Activated naive CD8-positive, alpha-beta T cell treated with anti-CD3 and anti-CD28 coated beads, Interleukin-2, amount 50 U/mL, for 16 hours (primary cell): ENCODE measurements at places on chromosomes 13 and 19.

DNA sequence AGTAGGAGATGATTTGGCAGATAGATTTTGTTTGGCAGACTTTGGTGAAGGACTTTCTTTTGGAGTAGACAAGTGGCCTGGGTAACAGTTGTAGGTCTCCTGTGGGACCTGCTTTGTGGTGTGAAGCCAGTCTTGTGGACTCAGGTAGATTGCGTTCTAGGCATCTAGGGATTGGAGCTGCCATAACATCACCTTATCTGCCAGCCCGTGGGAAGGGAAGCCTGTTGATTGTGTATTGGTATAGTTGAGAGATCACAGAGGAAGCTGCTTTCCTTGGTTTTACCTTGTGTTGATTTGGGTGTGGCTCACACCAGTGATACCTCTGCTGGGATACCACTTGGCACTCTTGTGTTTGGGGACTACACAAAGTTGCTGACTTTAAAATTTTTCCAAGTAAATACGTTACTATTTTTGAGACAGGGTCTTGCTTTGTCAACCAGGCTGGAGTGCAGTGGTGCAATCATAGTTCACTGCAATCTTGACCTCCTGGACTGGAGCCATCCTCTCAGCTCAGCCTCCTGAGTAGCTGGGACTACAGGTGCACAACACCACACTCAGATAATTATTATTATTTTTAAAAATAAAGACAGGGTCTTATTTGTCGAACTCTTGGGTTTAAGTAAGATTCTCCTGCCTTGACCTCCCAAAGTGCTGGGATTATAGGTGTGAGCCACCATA lies 7.8 kb downstream of the HNRNPM start:
- no peak for DNase-seq

GRCh38 chr13:107222597-107222996 lies 654.7 kb upstream of the ARGLU1 start:
- DNase-seq, result no peak

DNA sequence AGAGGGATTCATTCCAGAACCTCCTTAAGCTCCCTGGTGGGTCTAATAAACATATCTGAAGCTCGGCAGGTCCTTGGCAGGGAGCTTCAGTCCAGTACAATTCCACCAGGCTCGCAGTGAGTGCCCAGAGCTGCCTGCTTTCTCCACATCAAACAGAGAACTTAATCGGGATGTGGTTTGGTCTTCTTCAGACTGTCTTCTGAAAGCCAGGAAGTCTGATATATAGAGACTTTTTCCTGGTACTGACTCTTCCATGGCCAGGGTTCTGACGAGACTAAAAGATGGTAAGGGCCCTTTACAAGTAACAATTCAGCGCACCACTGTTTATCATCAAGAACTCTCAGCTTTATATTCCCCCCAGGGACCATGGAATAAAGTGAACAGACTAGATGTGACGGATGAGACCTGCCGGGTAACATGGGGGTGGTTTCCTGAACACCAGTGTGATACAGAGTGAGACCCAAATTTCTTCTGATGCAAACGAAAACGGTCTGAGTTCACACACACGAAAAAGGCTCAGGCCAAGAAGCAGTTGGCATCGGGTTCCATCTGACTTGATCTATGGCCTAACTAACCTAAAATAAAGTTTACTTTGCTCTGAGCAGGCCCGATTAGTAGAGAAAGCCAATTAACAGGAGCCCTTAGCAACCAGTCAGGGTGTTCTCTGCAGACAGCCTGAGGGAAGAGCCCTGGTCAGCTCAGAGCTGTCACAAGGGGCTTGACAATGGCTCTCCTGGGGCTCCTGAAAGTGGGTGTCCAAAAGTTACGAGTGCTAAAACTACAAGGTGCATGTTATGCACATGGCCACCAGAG lies 29.0 kb downstream of the RANBP3 start:
- no peak for DNase-seq

GRCh38 chr13:50244713-50245574 lies 229.7 kb downstream of the KCNRG start:
- DNase-seq, result no peak

DNA sequence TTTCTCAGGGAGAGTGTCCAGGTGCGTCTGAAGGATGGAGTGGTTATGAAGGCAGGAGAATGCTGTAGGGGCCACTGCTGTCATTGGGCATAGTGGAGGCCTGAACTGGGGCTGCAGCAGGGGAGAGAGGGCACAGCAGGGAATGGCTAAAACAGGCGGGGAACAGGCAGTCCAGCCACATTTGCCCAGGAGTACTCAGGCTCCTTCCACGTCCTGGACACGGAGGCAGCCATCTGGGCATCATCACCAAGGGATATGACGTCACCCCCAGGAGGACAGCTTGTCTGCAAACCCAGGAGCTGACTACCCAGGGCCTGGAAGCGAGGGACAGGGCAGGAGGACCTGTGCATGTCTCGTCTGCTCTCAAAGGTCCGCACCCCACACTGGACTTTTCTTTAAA lies 22.2 kb downstream of the VSTM2B start:
- no peak for DNase-seq

DNA sequence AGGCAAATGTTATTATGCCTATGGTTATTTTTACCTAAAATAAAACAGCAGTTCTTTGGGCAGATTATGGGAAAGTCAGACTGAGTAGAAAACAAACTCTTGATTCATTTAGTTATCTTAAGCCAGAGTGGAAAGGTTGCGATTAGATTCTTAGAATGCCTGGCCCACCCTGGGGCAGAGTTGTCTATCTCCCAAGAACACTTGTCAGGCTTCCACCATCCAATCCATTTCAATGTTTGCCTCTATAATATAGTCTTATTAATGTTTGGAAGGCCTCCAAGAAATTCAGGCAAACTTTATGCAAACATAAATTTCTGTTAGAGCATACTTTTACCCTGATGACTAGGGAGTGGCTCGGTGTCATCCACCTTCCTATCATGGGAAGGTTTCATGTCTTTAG lies 207.0 kb downstream of the SLITRK6 start:
- no peak for DNase-seq

DNA sequence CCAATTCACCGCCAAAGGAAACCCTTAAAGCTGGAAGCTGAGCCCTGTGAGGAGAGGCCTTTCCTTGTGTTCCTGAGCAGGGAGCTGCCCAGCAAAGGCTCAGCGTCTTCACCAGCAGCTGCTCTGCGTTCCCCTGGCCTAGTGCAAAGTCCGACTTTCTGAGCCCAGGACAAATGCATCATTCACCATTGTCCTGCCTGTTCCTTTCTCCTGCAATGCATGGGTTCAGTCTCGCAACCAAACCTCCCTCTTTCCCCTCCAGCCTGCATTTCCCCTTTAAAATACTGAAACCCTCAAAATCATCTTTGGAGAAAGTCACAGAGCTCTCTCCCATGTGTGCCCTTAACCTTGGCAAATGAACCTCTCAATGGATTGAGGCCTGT lies 12.9 kb upstream of the TMEM255B start:
- no peak for DNase-seq
